Omental fat pad (tissue), 4 donors: ENCODE measurements at places on chromosomes 5 and 9. TPM values are rescaled to one million over a fixed set of nuclear protein-coding genes. Genes with fewer than 3 reads are reported as not detected.

GRCh38 chr5:157022024-157022423, 36.9 kb downstream of the HAVCR1 start:
- DNase-seq: no peak

- no peak for DNase-seq
Observed at GRCh38 chr9:11537566-11537965, 924.8 kb upstream of the PTPRD start.

GRCh38 chr9:83239747-83240146, 176.8 kb upstream of the RASEF start:
- DNase-seq: no peak

DNA sequence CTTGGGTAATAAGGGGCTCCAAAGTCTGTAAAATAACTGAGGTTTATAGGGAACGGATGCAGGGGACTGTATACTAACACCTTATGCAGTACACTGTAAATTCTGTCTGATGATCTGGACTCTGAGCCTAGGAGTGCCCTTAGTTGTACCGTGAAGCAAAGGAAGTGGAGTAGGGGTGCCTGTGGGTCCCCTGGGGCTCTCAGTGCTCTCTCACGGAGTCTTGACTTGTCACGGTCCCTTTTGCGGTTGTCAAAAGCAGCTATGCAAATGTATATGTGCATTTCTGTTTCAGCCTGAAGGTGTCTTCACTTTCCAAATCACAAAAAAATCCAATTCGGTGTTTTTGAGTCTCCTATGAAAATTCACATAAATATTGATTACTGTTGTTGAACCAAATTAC, 17.8 kb downstream of the DMRT1 start:
- no peak for DNase-seq

DNA sequence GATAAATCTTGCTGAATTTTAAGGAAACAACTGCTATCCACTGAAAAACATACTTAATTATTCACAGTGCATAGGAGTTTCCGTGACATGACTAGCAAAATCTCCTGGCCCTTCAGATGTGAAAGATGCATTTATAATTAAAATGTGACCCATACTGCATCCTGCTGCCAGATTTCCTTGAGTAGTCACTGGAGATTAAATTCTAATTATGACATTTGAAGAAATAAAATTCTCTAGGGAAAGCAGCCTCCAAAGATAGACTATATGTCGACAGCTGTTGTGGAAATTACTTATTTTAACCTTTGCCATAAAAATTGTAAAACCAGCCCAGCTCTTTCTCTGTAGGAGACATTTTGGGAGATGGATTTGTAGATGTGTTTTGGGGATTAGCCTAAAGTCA, 193.6 kb upstream of the SMC2 start:
- no peak for DNase-seq

DNA sequence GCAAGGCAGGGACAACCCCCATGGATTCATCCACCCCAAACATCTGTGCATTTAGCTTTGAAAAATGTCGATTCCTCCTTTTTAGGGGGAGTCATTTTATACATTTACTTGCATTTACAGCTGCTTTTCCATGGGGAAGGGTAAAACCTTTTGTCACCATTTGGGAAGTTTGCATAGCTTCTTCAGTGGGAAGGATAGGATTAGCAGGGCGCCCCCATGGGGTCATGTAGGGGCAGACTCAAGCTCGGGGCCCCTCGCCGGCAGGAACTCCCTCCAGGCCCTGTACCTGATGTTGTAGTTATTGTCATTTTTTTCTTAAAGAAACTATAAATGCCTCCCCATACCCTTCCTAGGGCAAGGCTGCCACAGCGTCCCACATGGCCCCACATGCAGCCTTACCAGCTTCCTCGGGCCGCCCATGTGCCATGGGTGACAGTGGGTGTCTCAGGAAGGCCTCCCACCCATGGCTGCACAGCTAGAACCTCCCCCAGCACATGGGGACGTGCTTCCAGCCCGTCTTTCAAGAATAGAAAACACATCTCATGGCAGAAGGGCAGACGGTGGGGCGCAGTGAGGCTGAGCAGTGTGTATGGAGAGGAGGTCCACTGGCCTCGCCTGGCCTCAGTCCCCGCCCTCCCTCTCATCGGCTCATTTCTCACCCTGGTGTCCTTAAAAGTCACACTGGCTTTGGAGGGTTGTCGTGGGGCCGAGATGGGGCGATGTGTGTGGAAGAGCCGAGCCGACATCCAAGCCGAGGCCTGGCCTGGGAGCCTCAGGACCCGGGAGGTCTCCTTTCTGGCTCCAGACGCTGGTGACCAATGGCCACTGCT, 76.1 kb upstream of the OTULINL start:
- DNase-seq: no peak

GRCh38 chr5:60546207-60546606, 153.8 kb downstream of the DEPDC1B start:
- DNase-seq: no peak

Gene MYMK
- not detected for total RNA-seq

Gene BHMT2
- total RNA-seq: 23.6 TPM

Gene FCN2
- total RNA-seq: not detected
